Right ventricle myocardium inferior (tissue), 1 donor: ENCODE measurements at places on chromosomes 11 and 22. TPM values are rescaled to one million over a fixed set of nuclear protein-coding genes. Genes with fewer than 3 reads are reported as not detected.
A peak's percentile ranks its signal among the peaks of the same experiment; 100 is the strongest.

MISFA gene
- total RNA-seq = 13.0 TPM

TMA7B gene
- total RNA-seq = not detected

TBRG1 gene
- 21.0 TPM for total RNA-seq

- no peak for DNase-seq
Measured at GRCh38 chr11:46338636-46338987, 8.7 kb upstream of the DGKZ start.

GRCh38 chr11:118856314-118856713, 27.4 kb upstream of the CXCR5 start:
- no peak for DNase-seq

GRCh38 chr11:13261591-13262061, 16.0 kb upstream of the BMAL1 start:
- DNase-seq = no peak

GRCh38 chr11:13480198-13480597, 15.6 kb downstream of the PTH start:
- DNase-seq = no peak

DNA sequence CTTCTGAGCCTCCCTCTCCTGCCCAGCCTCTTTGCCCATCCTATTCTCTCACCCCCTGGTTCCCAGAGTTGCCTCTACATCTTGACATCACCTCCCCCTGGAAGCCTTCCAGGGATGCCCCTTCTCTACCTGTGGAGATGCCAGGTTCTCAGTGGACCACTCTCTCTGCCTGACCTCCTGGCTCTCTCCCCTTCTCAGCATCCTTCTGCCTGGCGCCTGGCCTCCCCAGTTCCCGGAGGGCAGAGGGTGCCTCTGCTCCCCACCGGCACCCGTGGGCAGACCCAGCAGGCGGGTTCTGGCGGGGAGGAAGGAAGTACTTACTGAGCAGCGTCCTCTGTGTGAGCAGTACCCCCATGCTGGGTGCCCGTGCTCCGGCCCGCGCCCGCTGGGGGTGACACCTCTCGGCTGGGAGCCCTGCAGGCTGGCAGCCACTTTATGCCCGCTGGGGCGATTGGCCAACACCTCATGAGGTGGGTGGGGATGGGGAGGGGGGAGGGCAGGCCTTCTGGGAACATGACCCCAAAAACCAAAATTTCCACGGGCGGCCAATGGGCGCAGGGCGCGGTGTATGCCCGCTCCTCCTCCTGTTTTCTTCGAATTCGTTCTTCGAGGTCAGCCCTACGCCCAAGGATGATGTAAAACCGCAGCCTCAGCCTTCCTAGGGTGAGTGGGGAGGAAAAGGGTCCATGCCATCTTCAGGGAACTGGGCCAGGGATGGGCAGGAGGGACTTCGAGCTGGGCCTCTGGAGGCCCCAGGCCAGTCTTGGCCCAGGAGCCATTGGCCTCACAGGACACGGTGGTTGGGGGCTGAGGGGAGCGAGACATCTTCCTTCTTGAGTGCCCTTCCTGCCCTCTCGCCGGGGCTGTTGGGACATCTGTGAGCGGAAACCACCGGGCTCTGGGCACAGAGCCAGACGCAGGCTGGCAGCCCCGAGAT, at the start of gene OSM:
OSM (minus strand) TSS at position 407 of the 937 bp plus-strand sequence; CDS start at position 355, 52 bp downstream.
- peak; percentile 92 for DNase-seq

GRCh38 chr11:130740819-130741218, 175.5 kb downstream of the SNX19 start:
- no peak for DNase-seq

DNA sequence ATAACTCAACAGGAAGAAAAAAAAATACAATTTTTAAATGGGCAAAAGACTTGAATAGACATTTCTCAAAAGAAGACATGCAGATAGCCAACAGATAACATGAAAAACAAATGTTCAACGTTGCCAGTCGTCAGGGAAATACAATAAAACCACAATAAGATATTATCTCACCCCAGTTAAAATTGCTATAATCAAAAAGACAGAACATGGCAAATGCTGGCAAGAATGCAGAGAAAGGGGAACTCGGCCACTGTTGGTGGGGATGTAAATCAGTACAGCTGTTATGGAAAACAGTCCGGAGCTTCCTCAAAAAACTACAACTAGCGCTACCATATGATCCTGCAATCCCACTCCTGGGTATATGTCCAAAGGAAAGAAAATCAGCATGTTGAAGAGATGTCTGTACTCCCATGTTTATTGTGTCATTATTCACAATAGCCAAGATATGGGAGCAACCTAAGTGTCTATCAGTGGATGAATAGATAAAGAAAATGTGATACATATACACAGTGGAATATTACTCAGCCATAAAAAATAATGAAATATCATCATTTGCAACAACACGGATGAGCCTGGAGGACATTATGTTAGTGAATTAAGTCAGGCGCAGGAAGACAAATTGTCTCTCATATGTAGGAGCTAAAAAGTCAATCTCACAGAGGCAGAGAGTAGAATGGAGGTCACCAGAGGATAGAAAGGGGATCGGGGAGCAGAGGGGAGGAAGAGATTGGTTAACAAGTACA, 12.2 kb upstream of the CYTH4 start:
- DNase-seq = no peak

GRCh38 chr22:36737776-36738175, 34.2 kb upstream of the CACNG2 start:
- peak; percentile 77 for DNase-seq

GRCh38 chr22:45413013-45413367, 409 bp downstream of the SMC1B start:
- no peak for DNase-seq

DNA sequence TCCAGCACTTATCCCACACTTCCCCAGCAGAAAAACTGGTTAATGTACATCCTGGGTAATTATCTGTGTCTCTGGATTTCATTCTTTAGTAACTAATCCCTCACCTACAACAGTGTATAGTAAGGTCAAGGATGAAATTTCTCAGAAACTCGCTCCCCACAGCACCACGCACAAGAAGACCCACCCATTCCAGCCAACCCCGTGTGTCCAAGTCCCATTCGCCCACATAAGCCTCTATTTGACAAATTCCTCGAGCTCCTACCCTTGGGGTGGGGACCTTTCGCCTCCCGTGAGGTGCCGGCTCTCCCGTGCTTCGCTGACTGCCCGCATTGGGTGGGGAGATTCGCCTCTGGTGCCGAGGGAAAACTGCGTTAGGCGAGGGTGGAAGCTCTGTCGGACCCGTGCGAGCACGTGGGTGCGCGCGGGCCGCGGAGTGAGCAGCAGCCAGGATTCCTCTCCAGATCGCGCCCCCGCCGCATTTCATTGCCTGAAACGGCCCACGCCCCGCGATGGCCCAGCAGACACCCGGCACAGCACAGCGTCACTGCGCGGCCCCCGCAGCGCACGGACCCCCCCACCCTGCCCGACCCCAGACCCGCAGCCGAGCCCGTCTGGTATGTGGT, 866 bp downstream of the EXPH5 start:
- DNase-seq = peak; percentile 66
